Activated naive CD4-positive, alpha-beta T cell treated with anti-CD3 and anti-CD28 coated beads, Interleukin-2, amount 50 U/mL, for 72 hours (primary cell): ENCODE measurements at places on chromosomes 11 and 22. TPM values are rescaled to one million over a fixed set of nuclear protein-coding genes. Genes with fewer than 3 reads are reported as not detected.

- DNase-seq: no peak
Measured at GRCh38 chr22:38021206-38021605, 36.0 kb upstream of the PICK1 start.

MIAT gene
- total RNA-seq: 11.4 TPM

- no peak for DNase-seq
Measured at GRCh38 chr22:36990457-36990856, 28.8 kb downstream of the TST start.

- DNase-seq: no peak
Measured at GRCh38 chr22:19765477-19766239, 5.1 kb downstream of the TBX1 start.

GP1BB gene
- not detected for total RNA-seq

- DNase-seq: no peak
Measured at GRCh38 chr11:103633068-103633788, 403.2 kb upstream of the DDI1 start.

GRCh38 chr11:122430490-122430889, 225.0 kb upstream of the UBASH3B start:
- no peak for DNase-seq

SAA4 gene
- total RNA-seq: not detected

KDM4E gene
- 0.09 TPM for total RNA-seq

GRCh38 chr22:37090920-37091695, 18.4 kb downstream of the TMPRSS6 start:
- no peak for DNase-seq
